Hematopoietic multipotent progenitor cell (in vitro differentiated cells): ENCODE measurements at places on chromosomes 11 and 22.

GRCh38 chr11:57082125-57082524, 93.4 kb downstream of the OR5AK2 start:
- DNase-seq, result no peak

- DNase-seq, result no peak
Observed at GRCh38 chr22:32509045-32509444, 34.4 kb downstream of the FBXO7 start.

- DNase-seq, result no peak
Observed at GRCh38 chr11:67238894-67239782, 27.1 kb upstream of the GRK2 start.

- no peak for DNase-seq
Observed at GRCh38 chr11:90532125-90532524, 309.3 kb upstream of the CHORDC1 start.

DNA sequence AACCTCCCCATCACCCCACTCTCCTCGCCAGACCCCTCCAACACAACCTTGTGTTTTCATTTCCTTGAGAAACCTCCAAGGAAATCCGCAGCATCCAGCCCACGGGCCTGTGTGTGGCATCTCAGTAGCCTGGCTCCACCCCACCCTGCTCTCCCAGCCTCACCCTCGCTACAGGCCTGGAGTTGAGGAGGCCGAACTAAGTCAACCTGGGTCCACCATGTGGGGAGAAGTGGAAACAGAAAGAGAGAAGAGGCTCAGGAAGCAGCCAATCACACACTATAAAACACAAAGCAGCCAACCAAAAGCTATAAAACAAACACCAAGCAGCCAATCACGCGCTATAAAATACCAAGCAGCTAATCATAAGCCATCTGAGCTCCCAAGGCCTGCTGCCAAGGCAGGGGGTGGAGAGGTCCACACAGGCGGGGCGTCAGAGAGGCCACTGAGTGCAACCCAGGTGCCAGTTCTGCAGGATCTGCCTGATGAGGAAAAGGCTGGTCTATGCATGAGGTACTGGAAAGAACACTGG, 72.0 kb downstream of the MICAL3 start:
- DNase-seq, result no peak

DNA sequence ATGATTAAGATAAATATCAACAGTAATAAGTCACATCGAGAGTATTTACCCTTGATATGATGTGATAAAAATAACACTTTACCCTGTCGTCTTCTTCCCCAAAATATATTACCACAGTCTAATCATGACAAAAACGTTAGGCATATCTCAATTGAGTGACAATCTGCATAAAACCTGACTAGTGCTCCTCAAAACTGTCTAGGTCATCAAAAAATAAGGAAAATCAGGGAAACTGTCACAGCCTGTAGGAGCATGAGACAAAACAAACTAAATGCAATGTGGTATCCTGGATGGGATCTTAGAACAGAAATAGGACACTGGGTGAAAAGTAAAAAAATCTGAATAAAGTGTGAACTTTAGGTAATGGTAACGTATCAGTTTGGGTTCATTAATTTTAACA, 19.4 kb upstream of the ANO5 start:
- DNase-seq, result no peak

GRCh38 chr11:16081382-16082094, 274.8 kb downstream of the SOX6 start:
- no peak for DNase-seq

DNA sequence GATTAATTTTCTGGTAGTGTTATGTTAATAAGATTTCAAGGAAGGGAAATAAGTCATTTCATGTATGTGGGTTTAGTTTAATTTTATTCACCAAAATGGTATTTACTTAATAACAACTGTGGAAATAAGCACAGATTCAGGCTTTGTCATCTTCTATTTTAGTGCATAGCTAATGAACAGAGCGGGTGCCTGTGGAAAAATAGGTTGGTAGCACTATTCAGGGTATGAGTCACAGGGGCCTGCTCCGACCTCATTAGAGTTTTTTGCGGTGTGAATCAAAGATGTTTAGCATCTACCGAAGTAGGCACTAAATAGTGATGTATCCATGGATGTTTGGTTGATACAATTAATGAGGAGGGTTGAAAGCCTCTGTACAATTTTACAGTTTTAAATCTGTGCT, 78.2 kb downstream of the FAT3 start:
- no peak for DNase-seq

DNA sequence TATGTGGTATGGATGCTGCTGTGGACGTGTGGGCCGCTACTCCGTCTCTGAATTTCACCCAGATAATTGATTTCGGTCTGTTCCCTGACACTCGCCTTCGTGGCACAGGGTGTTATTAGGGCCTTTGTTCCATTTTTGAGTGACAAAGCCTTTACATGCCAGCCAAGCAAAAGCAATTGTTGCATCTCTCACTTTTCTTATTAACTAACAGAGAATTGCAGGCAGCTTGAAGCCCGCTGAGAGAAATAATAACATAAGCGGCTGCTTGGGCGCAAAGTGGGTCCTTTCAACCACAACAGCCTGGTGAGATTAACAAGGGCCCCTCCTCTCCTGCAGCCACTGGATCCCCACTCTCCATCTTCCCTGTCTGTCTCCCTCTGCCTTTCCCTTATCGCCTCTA, 449.4 kb downstream of the NTM start:
- DNase-seq, result no peak

- DNase-seq, result no peak
Observed at GRCh38 chr11:10918698-10919097, 60.8 kb upstream of the ZBED5 start.

GRCh38 chr22:37259540-37260029, 15.5 kb upstream of the RAC2 start:
- peak; percentile 49 for DNase-seq
